ENCODE measurements at places on chromosomes 6 and 20.

- DNase-seq = no peak
Observed at GRCh38 chr6:34992376-34992775, 103.3 kb downstream of the ANKS1A start.

DNA sequence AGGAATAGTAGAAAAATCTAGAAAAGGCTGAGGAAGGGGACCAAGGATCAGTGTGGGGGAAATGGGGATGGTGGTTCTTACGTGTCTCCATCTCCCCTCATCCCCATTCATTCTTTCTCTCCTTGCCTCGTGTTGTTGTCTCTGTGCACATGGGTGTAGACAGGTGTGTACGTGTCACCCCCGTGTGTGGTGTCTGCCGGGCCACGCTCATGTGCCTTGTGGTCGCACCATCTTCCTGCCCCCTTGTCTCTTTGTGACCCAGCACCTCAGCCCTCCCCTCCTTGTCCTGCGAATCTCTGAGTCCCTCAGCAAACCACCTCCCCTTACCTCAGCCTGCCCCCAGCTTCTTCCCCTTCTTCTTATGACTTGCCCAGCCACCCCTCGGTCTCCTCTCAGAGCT lies 39.4 kb downstream of the FOXP4 start:
- no peak for DNase-seq

- no peak for DNase-seq
Observed at GRCh38 chr20:40915756-40916155, 112.9 kb upstream of the TOP1 start.

GRCh38 chr6:114267897-114268296 lies 74.9 kb downstream of the HS3ST5 start:
- no peak for DNase-seq

DNA sequence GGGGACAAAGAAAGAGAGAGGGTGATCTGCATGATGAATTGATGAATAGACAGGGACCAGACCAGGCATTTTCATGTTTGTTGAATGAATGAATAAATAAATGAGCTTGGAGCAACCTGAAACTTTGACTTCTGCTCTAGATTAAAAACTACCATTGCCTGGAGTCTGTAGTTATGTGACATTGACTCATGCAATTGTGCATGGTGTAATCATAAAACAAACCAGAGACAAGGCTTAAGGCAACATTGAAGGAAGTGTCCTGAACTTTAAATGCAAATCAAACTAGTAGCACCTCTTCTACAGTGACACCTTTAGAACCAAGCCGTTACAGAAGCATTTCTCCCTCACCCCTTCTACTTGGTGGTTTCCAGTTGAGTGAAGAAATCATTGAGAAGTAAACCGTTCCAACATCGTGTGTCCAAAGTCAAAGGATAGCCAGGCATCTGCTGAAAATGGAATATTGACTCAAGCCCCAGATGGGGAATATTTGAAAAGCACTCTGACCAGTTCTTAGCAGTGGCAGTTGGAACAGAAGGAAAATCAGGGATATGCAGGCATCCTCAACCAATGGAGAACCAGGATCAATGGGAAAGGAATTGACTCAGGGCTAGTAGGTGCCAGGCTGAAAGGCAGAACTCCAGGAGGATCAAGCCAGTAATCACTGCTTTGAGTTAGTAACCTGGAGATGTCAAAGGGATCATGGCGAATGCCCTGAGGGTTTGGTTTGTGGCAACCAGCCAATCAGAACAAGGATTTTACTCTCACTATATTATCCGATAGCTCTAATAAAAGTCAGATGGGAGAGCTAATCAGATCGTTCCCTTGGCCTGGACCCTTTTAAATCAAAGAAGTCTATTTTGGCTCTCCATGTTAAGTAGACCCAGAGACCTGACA lies 171.2 kb upstream of the TSHZ2 start:
- DNase-seq = no peak

- DNase-seq = no peak
Observed at GRCh38 chr20:8587810-8588209, 455.7 kb downstream of the PLCB1 start.

GRCh38 chr6:108093781-108094300 lies 19.3 kb upstream of the OSTM1 start:
- no peak for DNase-seq

DNA sequence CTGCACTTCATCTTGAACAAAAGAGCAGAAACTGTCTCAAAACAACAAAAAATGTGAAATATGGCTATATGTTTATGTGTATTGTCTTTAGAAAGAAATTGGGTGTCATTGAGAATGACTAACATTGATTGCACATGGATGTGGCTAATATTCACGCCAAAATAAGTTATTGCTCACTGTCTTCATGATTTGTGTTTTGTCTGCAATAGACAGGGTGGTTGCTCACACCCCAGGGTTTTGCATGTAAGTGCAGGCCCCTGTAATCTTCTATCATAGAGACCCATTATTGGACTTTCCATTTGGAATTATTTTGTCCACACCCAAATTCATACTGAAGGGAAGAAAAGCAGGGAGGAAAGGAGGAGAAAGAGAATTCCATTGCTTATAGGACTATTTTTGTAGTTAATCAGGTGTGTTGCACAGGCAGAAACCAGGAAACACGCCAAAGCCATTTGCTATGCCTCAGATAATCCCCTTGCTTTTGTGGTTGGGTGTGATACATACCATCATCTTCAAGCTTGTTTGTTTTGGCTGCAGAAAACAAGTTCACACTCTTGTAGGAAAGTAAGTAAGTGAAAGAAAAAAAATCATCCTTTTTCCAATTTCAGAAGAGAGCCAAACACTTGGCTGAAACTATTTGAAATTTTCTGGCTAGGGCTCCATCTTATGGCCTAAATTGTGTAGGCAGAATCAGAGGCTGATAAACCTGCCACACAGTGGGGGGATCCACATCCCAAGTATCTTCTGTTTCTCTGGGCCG lies 214.1 kb downstream of the COL12A1 start:
- DNase-seq = no peak

DNA sequence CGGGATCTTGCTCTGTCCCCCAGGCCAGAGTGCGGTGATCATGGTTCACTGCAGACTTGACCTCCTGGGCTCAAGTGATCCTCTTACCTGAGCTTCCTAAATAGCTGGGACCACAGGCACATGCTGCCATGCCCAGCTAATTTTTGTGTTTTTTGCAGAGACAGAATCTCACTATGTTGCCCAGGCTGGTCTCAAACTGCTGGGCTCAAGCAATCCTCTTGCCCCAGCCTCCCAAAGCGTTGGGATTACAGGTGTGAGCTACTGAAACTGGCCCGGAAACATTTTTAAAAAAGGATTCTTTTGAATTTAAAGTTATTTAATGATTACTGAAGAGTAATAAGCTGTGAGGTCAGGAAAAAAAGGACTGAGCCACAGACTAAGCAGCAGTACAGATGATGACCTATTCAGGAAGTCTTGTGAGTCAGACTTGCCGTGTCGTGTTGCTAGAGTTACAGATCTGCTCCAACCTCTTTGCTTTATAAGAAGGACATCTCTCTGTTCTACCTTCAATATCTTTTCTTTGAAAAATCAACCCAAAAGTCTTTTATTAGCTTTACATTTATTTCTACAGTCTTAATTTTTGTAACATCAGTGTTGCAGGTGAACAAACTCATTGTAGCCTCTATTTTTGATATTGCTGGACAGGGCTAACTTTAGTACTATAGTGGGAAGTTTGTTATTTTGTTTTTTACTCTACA lies 108.7 kb downstream of the NCOA3 start:
- no peak for DNase-seq

- DNase-seq = no peak
Observed at GRCh38 chr6:105648276-105648675, 245.4 kb upstream of the PREP start.

GRCh38 chr6:54002116-54002515 lies 109.1 kb upstream of the MLIP start:
- no peak for DNase-seq

DNA sequence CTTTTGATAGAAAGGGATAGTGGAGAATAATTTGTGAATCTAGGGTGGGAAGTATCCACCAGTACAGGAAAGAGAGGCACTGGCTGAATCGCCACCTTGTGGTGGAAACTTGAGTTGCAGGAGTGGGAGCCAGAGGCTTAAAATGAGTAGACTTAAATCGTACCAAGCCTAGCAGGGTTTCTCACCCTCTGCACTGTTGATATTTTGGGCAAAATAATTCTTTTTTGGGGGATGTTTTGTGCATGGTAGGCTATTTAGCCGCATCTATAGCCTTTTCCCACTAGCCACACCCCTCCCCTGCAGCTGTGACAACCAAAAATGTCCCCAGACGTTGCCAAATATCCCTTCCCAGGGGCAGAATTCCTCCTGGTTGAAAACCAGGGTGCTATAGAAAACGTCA lies 119.1 kb downstream of the DHX35 start:
- no peak for DNase-seq

DNA sequence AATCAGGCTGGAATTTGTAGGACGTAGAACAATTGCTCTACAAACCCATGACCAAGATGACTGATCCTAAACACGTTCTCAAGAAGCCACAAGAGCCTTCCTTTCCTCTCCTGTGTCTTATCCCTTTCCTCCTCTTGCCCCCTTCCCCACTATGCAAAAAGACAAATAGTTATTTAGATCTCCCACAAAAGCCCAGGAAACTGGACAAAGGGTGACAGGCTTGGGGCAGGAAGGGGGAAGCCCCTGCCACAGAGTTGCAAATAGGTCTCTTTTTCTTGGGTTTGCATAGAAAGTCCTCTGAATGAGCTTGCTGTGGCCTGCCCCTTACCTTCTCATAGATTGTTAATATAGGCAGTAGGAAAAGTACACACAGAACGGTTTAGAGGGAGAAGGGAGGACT lies 377.1 kb upstream of the BTBD3 start:
- DNase-seq = no peak

- no peak for DNase-seq
Observed at GRCh38 chr20:45821947-45822346, 5.2 kb downstream of the TNNC2 start.

DNA sequence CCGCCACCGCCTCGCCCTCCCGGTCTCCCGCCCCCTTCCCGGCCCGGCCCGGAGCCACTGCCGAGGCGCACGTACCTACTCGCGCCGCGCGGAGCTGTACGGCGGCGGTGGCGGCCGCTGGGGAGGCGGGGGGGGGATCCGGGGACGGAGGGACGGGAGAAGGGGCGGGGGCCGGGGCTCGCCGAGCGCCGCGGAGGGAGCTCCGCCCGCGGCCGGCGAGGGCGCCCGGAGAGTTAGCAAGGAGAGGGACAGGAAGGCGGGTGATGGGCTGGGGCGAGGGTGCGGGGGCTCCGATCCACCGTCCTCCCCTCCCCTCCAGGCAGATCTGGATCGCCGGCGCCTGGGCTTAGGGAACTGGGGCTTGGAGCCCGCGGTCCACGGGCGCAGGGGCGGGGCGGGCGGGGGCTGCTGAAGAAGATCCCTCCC lies 548 bp upstream of the TMEM74B start:
- no peak for DNase-seq

DNA sequence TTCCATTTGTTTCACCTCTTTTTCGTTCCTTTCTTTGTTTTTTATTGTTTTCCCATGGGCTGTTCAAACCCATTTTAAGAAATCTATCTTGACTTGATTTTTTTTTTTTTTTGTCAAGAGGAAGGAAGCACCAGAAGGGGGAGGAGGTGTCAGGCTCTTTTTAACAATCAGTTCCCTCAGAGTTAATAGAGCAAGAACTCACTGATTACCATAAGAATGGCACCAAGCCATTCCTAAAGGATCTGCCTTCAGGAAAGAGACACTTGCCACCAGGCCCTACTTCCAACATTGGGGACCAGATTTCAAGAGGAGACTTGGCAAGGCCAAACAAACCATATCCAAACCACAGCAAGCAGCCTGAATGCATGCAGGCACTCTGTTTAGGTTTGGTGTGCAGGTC lies 168.0 kb downstream of the OTOR start:
- DNase-seq = no peak

- DNase-seq = no peak
Observed at GRCh38 chr20:37298190-37298939, 8.9 kb downstream of the MANBAL start.

GRCh38 chr6:15254070-15254975 lies 8.5 kb downstream of the JARID2 start:
- DNase-seq = no peak

GRCh38 chr20:37907677-37908401 lies 4.9 kb downstream of the VSTM2L start:
- DNase-seq = no peak

DNA sequence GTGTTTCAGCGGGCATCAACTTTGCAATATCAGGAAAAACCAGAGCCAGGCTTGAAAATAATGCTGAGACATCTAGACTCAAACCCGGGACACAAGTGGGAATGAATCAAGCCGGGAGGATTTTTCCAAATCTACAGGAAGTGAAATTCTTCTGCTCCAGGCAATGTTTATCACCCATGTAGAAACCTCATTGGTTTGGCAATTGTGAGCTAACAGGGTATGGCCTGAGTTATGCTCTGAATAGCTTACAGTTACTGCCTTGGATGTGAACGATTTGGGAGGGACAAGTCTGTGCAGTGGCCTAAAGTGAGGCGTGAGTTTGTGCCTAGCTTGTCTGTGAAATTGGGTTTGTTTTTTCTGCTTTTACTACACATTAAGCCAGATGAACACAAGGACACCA lies 87.4 kb downstream of the PCSK2 start:
- no peak for DNase-seq

GRCh38 chr6:100491952-100492670 lies 27.4 kb upstream of the SIM1 start:
- DNase-seq = no peak

DNA sequence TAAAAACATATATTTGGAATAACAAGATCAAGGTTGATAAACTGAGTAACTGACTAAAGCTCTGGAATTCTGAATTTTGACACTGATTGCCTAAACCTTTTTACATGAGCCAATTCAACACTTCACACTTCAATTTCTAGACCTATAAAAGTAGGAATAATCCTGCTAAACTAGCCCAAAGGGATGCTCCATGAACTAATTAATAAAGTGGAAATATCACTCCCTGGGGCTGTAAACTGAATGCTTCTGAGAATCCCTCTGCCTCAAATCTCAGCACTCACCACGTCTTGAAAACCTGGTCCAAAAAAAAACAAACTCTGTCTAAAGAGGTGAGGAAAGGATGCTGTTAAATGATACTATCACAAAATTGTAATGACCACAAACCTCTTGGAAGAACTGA lies 50.9 kb downstream of the DCDC2 start:
- DNase-seq = no peak

DNA sequence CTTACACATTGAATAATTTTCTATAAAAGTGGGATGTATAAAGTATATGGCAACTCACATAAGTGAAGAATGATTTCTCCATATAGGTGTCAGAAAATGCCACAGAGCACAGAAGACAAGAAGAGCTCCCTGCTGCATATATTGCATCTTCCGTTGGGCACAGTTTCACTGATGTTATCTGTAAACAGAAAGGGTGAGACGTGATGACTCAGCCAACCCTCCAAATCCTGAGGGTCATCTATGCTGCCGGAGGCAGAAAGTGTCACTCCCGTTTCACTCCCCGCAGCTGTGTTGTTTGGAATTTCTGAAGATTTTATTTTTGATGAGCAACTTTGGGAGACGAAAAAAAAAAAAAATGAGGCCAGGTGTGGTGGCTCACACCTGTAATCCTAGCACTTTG lies 644.1 kb downstream of the C6orf118 start:
- no peak for DNase-seq

GRCh38 chr6:31049518-31049917 lies 39.2 kb downstream of the MUC22 start:
- DNase-seq = no peak

- no peak for DNase-seq
Observed at GRCh38 chr20:43831481-43832065, 83.1 kb upstream of the TOX2 start.
